ENCODE measurements at places on chromosomes 6 and 20.

- DNase-seq: no peak
These were observed 35.7 kb downstream of the TXLNB start for GRCh38 chr6:139256087-139256486.

- peak; percentile 74 for DNase-seq
These were observed 89.1 kb upstream of the PHACTR3 start for GRCh38 chr20:59515013-59515905.

DNA sequence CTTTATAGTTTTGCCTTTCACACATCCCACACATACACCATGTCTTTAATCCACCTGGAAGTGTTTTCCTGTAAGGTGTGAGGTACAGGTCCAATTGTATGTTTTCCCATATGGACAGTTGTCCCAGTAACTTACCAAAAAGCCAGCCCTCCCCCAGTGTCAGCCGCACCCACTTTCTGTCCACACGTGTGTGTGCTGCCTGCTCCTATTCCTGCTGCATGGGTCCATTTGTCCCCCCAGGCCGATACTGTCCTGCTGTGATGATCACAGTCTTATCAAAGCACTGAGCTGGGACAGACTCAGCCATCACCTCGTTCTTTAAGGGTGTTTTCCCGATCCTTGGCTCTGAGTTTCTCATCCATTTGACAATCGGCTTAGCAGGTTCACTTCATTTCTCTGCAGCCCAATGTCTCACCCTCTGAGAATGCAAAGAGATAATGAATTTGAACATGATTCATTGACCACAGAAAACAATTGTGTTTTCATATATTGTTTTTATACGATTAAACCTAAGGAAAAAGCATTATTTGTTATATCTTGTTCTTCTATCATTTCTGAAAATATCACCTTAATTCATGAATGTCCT lies 9.6 kb downstream of the VSX1 start:
- DNase-seq: no peak

DNA sequence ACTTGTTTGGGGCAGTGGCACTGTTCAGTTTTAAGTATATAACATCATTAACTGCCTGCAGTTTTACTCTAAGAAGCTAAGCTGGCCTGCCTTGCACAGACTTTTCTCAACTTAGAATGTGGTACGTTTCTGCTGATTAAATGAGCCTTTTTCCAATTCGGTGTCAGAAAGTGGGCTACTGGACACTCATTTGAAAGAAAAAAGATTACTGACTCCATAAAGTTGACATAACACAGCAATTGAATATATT lies 2.1 kb downstream of the ZMYND8 start:
- DNase-seq: no peak

DNA sequence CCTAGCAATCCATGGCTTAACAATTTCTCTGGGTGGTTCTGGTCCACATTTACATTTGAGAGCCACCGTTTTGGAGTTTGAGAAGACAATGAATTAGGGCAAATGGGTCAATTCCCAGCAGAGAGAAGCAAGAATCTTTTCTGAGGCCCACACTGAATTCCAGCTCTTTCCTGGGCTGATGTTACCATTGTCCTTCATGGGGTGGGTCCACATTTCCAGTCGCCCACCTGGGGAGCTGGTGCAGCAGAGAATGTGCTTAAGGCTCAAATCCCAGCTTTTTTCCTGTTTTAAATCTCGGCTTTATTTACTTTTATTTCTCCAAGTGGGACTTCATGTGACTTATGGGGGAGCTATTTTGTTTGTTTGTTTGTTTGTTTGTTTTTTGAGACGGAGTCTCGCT lies 44.2 kb upstream of the TFAP2C start:
- DNase-seq: no peak

- no peak for DNase-seq
These were observed 18.1 kb downstream of the MTRES1 start for GRCh38 chr6:107045826-107046675.

GRCh38 chr20:63382551-63383300 lies 21.6 kb upstream of the CHRNA4 start:
- DNase-seq: no peak

DNA sequence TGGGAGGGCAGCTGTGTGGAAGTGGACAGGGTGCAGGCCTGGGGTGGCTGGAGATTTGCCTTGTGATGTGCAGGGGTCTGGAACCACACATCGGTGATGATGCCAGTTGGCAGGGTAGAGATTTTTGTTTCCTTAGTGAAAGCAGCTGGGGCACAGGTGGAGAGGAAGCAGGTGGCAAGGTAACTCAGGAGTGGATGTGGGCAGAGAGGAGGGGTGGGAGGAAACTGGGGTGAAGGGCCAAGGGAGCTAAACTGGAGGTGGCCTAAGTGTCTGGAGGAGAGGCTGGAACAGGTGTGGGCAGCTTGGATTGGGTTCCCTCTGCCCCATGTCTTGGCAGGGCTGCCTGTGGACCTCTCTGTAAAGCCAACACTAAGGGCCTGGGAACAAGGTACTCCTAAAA lies 4.7 kb upstream of the SCUBE3 start:
- DNase-seq: no peak

GRCh38 chr6:12351672-12352071 lies 61.5 kb downstream of the EDN1 start:
- no peak for DNase-seq

GRCh38 chr6:33785778-33786177 lies 3.2 kb downstream of the LEMD2 start:
- no peak for DNase-seq

- DNase-seq: no peak
These were observed 23.8 kb upstream of the NXT1 start for GRCh38 chr20:23326774-23327173.

GRCh38 chr6:77461796-77462195 lies 1.5 kb downstream of the HTR1B start:
- no peak for DNase-seq

- DNase-seq: no peak
These were observed 158.6 kb downstream of the TSHZ2 start for GRCh38 chr20:53130795-53131194.

DNA sequence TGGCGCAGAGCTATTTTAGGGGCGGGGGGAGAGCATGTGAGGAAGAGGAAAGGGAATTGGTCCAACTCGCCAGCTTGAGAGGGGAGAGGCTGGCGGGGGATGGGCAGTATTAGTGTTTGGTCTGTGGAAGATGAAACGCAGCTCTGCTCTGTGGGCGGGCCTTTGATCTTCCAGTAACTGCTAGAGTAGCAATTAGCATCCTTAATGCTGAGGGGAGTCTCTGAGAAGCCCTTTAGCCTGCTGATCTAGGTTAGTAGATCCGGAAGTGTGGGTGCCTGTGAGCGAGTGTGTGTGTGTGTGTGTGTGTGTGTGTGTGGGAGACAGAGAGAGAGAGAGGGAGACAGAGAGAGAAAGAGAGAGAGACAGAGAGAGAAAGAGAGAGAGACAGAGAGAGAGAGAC lies 117.2 kb upstream of the BACH2 start:
- DNase-seq: peak; percentile 17

DNA sequence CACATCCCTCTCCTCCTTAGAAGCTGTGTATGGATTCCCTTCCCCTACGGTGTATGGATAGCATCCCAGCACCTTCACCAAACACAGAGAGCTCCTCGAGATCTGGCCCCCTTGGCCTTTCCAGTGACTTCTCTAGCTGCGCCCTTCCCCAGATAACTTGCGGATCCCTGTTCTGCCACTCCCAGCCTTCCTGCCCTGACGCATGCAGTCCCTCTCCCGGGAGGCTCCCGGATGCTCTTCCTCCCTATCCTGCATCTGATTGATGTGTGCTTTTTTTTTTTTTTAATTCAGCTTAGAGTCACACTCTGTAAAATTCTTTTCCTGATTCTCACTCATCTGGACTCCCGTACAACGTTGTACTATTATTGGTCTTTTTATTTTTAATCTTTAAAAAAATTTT lies 44.8 kb downstream of the GCNT2 start:
- DNase-seq: no peak

DNA sequence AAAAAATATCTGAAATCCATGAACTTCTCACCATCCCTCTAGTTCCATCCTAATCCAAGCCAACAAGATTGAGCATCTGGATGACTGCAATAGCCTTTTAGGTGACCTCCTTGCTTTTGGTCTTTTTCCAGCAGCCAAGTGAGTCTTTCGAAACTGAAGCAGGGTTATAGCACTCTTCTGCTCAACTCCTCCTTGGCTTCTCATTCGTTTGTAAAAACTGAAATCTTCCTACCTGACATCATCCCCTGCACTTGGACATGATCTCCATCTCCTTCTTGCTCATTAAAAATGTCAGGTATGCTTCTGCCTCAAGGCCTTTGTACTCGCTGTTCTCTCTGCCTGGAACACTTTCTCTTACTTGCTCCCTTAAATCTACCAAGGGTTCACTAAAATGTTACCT lies 46.0 kb downstream of the STX7 start:
- no peak for DNase-seq

DNA sequence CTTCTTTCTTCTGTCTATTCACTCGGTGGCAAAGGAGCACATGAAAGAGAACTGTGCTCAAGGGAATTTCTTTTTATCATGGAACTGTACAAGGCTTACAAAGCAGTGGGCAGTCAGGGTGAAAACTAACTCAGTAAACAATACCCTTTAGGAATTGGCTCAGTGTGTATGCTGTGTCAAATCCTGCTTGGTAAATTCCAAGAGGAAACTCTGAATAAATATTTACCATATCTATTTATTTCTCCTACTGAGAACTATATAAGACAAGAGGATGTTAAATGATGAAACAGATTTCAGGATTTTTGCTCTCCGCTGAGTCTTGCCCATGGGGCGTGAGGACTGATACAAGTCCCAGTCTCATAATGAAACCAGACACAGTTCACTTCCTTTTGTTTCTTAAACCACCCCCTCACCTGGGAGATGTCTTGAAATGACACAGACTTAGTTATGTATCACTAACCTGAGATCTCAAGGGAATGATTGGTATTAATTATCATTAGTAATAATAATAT lies 188.8 kb downstream of the BACH2 start:
- DNase-seq: no peak

- peak; percentile 16 for DNase-seq
These were observed 36.8 kb upstream of the ME1 start for GRCh38 chr6:83467620-83468036.

DNA sequence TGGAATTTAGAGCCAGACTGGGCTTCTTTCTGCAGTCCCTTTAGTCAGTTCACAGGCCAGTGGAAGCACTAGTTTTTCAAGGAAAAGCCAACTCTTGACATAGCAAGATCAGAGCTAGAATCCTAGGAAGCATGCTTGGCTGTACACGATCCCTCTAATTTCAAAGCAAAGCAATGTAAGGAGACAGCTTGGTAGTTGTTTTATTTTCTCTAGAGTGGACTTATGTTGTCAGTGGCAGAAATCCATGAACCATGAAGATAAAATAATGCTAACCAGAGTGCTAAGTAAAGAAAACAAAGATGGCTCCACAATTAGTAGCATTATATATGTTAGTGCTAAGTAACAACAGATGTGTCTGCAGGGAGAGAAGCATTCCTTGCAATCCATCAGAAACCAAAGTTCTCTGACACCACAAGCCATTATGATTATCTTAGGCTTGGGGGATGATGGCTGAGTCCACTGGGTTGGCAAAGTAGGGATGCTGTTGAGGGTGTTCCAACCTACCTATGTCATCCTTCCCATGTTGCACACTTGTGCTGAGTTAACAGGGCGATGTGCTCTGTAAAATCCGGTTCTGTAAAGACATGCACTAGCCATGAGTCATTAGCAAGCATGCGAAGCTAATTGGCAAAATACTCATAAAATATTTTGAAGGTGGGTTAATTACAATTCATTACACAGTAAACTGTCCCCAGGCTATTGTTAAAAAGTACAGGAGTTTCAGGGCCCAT lies 115.2 kb downstream of the BMP2 start:
- no peak for DNase-seq

DNA sequence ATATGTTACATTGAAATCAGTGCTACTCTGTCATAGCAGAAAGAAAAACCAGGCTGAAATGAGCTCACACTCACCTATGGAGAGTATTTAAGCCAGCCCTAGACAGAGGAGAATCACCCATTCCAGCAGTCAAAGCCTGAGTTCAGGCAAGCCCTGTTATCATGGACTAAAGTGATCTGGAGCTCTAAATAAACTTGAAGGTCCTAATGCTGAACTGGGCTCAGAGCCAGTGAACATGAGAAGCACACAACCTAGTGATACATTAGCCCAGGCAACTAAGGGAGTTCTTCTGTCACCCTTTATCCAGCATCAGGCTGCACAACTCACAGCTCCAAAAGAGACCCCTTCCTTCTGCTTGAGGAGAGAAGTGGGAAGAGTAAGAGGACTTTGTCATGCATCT lies 425.0 kb downstream of the COL12A1 start:
- DNase-seq: no peak

DNA sequence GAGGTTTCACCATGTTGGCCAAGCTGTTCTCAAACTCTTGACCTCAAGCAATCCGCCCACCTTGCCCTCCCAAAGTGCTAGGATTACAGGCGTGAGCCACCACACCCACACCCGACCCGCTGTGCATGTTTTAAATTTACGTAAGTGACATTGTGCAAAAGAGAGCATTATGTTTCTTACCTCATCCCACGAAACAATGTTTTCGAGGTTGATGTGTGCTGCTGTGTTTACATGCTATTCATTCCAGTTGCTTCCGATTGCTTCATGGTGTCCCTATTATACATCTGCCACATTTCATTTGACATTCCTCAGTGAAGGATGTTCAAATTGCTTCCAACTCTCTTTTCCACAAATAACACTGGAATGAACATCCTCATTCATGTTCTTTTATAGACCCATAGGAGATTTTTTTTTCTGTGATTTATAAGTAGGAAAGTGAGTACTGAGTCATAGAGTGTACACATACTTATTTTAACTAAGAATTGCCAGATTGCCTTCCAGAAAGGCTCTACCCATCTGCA lies 403.9 kb upstream of the JARID2 start:
- DNase-seq: peak; percentile 50

DNA sequence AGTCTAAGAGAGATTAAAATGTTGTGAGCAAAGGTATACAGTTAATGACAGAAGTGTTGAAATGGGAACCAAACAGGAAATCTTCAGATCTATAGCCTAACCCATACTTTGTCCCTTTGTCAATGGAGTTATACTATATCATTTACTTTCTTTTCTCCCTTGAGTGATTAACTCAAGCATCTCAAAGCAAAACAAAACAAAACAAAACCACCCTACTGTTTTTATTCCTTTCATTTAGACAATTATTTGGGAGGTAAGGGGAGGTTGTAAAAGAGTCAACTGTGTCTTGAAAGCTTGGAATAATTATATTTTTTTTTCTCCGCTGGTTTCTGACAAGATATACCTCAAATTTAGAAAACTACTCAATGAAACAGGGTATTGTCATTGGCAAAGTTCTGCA lies 139.8 kb upstream of the HMGN3 start:
- no peak for DNase-seq

GRCh38 chr20:1654996-1655395 lies 2.6 kb downstream of the SIRPG start:
- no peak for DNase-seq

DNA sequence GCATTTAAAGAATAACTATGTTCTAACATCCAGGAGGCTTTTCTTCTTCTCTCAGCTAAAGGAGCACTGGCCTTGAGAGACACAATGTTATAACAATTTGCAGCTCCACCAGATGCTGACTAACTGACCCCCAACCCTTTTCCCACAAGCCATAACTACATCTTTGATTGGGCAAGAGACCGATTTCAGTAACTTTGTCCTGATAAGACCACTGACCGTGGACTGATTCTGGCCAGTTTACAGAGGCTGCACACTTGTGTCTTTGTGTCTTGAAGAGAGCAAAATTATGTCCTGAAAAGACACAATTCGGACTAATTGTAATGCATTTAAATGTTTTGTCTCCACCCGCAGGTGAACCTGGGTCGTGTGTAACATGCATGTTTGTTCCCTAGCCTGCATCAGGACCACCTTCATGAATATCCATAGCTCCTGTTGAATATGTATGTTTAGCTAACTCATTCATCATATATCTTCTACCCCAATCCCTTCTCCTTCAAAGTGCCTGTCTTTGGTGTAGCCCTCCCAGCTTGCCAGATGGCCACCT lies 22.3 kb downstream of the ABRACL start:
- DNase-seq: no peak

GRCh38 chr6:90421666-90422065 lies 125.0 kb upstream of the BACH2 start:
- no peak for DNase-seq

All from body of pancreas (tissue), 4 donors.